ENCODE measurements at places on chromosomes 6 and 20.

GRCh38 chr6:149311766-149312165 is 5.7 kb upstream of the TAB2 start:
- DNase-seq = no peak

- no peak for DNase-seq
Measured at GRCh38 chr6:88910922-88911778, 52.3 kb downstream of the RNGTT start.

DNA sequence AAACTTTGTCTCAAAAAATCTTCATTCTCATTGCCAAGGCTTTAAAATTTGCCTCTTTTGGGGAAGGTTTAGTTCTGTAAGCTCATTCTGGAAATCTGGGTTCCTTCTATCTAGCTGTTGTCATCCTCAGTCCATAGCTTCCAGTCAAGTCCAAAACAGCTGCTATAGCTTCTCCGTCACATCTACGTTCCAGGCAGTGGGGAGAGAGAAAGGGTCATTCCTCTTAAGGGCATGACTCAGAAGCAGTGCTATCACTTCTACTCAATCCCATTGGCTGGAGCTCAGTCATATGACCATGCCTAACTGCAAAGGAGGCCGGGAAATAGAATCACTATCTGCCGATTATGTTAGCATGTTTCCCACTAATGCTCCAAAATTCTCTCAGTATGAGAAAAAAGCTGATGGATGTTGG is 141.4 kb upstream of the PTPN1 start:
- DNase-seq = no peak

DNA sequence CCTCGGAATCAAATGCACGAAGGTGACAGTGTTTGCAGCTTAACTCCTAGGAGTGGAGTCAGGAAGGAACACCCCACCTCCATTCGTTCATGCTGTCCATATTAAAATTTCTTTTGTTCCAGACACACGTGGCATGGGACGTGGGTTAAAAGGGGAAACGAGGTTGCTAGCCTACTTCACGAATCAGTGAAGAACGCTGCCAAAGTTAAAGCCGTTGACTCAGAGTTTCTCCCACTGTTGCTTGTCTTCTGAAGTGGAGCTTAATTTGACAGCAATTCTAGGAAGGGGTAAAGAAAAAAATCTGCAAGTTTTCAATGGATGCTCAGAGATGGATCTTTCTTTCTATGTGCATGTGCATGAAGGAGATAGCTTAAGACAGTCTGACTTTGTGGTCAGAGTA is 499.1 kb downstream of the CD83 start:
- DNase-seq = no peak

- DNase-seq = no peak
Measured at GRCh38 chr6:56528412-56528841, 114.3 kb downstream of the DST start.

DNA sequence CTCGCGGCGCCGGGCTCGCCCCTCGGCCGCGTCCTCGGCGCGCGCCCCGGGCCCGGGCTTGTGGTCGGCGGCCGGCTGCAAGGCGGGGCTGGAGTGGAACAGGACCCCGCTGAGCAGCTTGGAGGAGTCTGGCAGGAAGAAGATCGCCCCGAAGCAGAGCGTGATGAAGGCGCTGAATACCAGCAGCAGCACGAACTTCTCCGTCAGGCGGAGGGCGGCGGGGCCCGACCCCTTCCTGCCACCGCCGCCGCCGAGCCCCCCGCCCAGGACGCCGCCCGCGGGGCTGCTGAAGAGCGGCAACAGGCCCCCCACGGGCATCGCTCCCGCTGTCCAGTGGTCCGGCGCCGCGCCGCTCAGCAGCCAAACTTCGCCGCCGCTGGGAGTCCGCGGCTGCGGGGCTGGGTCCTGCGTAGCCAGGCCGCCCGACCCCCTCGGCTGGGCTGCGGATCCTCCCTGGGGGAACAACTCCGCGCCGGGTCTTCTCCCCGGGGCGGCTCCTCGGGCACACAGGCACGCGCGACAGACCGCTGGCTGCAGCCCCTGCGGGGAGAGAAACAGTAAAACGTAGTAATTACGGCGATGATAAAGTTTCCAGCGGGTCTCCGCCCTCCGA is 707 bp downstream of the MAN1A1 start:
- DNase-seq = no peak

- no peak for DNase-seq
Measured at GRCh38 chr20:50498071-50498776, 12.0 kb upstream of the PTPN1 start.

- no peak for DNase-seq
Measured at GRCh38 chr20:63354636-63355350, 6.4 kb downstream of the CHRNA4 start.

GRCh38 chr6:154134471-154135147 is 95.6 kb downstream of the OPRM1 start:
- no peak for DNase-seq

DNA sequence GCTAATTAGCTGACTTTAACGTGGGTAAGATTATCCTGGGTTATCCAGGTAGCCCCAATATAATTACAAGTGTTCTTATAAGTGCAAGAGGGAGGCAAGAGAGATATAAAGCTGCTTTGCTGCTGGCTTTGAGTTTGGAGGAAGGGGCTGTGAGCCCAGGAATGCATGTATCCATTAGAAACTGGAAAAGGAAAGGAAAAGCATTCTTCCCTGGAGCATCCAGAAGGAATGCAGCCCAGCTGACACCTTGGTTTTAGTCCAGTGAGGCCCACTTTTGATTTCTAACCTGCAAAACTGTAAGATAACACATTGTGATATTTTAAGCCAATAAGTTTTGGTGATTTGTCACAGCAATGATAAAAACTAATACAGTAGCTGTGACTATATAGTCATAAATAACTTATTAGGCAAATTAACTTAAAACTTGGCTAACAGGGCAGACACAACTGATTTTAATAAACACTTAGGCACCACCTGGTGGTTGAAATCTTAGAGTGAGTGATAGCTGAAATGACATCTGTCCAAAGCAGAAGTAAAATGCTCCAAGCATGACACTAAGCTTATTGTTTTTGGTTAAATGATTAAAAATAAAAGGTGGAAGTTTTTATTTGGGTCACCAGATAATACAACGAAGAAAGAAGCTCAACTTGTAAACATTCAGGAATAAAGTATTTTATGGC is 35.6 kb downstream of the ADGRF4 start:
- no peak for DNase-seq

- DNase-seq = no peak
Measured at GRCh38 chr20:32638848-32639247, 34.9 kb downstream of the C20orf203 start.

- DNase-seq = no peak
Measured at GRCh38 chr6:88499845-88500699, 333.9 kb upstream of the CNR1 start.

GRCh38 chr20:3603108-3603507 is 60.1 kb downstream of the GFRA4 start:
- no peak for DNase-seq

DNA sequence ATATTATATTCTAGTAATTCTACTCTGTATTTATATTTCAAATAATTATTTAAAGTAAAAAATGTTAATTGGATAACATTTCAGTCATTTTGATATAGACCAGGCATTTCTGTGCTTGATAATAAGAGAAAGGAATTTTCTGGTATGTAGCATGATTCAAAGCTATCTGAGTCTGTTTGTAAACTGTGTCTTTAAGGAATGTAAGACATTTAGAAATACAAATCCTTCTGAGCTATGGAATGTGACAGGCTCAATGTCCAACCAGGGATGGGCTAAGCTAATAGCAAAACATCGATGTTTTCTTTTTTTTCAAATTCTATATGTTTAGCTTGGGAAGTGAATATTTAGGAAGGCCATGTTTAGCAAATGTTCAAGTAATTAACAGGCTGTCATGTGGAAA is 41.5 kb upstream of the FAM83B start:
- no peak for DNase-seq

- DNase-seq = no peak
Measured at GRCh38 chr6:135577059-135577538, 79.6 kb upstream of the AHI1 start.

DNA sequence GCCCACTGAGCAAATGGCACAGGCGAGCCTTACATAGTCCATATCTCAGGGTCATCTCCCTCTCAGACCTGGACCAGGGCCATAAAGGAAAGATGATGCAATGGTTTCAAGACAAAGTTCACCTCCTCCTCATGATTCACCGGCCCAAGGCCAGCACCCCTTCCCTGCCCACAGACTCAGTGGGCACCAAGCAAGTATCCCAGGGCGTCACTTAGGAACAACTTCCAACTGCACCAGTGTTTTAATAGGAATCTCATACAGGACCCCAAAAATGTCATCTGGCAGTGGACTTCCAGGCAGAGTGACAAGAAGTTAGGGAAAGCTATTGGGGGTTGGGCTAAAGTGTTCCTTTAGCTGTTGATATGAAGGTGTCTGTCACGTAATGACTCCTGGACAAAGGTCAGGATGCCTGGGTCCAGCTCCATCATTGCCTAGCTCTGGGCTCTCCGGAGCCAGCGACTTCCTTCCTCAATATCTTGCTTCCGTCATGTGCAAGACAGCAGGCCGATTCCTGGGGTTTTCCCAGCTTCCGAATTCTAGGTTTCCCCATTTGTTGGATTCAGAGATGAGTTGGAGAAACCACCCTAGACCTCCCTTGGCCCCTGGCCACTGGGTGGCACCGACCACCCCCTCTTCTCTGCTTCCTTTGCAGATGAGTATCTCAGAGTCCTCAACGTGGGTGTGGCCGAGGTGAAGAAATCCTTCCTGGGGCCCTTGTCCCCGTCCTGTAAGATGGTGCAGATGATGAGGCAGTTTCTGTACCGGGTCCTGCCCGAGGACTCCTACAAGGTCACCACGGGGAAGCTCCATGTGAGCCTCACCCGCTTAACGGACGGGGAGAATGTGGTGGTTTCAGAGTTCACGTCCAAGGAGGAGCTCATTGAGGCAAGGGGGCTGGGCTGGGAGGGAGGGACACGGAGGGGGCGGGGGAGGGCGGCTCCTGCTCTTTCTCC is 21.1 kb downstream of the PNPLA1 start:
- no peak for DNase-seq

- DNase-seq = no peak
Measured at GRCh38 chr20:33076662-33077372, 2.6 kb upstream of the BPIFB4 start.

DNA sequence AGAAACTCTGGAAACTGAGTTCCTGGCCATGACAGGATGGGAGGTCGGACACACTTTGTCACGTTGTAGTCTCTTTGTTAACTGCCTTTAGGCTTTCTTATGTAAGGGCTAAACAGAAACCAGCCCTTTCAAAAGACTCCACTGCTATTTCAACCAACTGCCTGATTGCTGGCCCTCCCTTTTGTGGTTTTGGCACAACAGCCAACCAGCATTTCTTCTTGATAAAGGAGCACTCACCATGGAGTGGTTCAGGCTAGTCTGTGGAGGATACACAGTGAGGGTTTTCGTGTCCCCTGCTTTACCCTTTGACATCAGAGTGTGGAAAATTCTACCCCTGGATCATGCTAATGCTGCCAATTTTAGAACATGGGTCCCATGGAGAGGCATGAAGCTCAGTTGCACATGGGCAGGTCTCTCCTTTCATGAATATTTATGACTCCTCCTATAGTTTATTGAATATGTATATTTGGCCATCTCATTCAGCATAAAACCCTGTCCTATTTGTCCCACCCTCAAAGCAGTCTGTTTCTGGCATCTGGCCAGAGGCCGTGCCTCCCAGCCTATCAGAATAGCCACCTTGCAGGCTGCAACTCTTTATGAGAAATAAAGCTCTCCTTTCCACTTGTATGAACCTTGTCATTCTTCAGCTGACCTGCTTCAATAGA is 148.3 kb downstream of the HS3ST5 start:
- DNase-seq = no peak

DNA sequence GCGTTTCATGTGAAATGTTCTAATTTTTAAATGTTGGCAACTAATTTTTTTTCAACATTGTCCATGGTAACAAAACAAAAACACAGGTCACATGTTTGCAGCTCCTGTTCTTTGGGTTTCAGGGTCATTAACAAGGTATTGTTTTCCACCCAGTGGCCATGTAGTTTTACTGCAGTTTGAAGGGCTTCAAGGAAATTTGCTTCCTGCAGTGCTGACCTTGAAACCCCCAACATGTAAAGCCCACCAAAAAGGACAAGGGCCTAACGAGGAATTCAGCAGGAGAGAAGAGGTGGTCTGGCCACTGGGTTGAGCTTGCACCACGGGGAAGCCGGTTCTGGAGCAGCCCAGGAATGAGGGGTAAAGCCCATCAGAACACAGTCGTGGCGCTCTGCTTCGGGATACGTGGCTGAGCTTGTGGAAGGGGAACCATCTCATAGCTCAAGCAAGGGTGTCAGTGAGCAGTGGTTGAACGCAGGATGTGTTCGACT is 13.9 kb upstream of the KLHL31 start:
- DNase-seq = no peak

DNA sequence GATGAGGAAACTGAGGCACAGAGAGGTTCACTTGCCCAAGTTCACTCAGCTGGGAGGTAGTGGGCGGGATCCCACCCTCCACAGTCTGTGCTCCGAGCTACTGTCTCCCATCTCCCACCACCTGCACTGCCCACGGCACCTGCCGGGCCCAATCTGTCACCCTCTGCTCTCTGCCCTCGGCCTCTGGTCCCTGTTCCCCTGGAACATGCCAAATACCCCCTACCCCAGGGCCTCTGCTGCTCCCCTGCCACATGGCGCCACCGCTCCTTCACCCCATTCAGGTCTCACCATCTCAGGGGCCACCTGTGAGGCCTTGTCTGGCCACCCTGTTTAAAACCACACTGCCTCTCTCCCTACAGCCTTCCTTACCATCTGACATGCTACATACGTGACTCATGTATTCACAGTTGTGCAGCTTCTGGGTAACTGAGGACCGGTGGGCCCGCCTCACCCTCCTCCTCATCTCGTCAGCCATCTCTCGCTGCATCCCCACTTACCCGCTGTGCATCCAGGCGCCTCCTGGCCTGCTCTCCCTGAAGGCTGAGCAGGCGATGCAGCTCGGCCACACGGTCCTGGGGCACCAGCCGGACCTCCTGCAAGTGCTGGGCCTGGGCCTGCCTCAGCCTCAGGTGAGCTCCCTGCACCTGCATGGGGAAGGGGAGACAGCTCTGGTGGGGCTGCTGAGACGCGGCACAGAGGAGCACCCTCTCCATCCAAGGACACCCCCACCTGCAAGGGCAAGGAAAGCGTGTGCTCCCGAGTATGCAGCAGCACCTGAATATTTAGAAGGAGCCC is 50.6 kb downstream of the GINS1 start:
- DNase-seq = no peak

DNA sequence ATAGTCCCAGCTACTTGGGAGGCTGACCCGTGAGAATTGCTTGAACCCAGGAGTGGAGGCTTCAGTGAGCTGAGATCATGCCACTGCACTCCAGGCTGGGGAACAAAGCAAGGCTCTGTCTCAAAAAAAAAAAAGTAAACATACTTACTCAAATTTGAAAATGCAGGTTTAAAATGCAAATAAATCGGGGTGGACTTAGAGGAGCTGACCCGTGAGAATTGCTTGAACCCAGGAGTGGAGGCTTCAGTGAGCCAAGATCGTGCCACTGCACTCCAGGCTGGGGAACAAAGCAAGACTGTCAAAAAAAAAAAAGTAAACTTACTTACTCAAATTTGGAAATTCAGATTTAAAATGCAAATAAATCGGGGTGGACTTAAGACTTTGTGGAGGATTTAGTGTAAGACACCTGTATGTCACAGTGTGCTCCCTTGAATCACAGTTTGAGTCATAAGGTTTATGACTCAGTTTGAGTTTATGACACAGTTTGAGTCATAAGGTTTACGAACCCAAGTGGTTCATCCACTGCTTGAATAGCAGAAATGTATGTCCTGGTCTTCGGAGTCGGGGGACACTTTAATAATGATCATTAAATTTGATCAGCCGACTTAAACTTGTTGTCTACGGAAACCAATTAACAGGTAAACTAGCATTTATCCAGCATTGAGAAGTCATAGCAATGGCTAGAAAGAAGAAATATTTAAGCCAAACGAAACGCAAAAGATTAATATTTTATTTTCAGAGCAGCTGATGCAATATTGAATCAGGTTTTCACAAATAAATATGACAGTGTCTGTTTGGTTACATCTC is 6.8 kb upstream of the MRPS10 start:
- no peak for DNase-seq
